Esophagus mucosa (tissue), 1 donor: ENCODE measurements at places on chromosomes 16 and 17.

GRCh38 chr17:62862251-62862650, 54.1 kb upstream of the MARCHF10 start:
- no peak for ATAC-seq

DNA sequence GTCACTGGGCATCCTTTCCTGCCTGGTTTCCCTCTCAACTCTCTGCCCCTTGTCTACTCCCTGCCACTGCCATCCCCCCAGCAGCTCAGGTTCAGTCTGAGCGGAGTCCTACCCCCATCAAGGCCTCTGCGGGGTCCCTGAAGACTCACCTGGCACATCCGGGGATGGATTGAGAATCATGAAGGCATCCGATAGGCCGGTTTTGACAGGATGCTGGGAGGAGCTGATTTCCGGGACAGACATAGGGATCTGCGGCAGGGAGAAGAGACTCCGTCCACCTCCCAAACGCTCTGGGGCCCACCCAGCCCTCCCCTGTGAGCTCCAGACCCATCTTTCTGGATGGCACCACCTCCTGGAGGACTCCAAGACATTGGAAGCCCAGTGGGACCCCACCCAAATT, 45.7 kb downstream of the PLXDC1 start:
- ATAC-seq = no peak

DNA sequence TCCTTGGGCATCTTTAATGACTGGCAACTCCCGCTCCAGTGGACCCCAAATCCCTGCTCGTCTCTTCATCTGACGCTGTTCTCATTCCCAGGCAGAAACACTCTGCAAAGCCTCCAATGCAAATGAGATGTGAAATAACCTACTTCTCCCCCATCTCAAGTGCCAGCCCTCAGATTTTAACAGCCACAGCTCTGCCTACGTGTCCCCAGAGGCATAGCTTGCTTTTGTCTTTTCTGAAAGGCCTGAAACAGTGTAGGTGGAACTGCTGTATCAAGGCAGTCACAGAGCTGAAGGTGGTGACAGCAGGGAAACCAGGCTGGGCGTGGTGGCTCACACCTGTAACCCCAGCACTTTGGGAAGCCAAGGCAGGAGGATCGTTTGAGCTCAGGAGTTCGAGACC, 14.7 kb downstream of the RPH3AL start:
- no peak for ATAC-seq

DNA sequence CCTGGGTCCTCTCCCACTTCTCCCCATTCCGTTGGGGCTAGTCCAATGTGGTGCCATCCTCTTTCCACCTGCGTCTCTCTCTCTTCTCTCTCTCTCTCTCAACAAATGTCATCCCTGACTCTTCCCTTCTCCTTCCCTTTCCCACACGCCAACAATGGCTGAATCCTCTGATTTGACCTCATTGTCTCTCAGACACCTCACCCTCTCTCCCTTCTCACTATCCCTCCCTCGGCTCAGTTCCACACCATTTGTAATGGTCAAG, 628 bp upstream of the ZNF18 start:
- ATAC-seq = no peak

DNA sequence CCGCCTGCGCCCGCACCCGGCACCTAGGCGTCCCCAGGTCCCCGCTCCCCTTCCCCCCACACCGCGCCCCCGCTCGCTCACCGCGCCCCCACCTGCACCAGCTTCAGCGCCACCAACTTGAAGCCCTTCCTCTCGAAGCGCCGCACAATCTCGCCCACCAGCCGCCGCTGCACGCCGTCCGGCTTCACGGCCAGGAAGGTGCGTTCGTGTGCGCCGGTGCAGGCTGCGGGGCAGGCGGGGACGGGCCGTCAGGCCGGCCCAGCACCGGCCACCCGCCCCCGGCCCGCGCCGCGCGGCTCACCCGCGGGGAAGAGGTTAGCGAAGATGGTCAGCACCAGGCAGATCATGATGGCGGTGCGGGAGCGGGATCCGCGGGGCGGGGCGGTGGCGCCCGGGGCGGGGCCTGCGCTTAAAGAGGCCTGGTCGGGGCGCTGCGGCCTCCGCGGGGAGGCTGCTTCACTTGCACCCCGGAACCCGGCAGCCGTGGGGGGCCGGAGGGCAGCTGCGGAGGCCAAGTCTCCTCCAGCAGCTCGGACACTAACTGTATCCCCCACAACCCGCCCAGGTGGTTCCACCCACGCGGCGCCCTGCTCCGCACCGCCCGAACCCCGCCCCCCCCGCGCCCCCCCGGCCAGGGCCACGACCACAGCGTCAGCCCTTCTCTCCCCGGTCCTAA, at the start of gene NME3:
NME3 (minus strand) TSS at position 356 of the 676 bp plus-strand sequence; CDS start at position 347, 9 bp downstream.
- ATAC-seq = peak; percentile 26

GRCh38 chr16:31202414-31203375, at the start of gene PYCARD:
TSS of gene PYCARD (minus strand) at chr16:31202760. CDS start at chr16:31202690, 70 bp downstream.
- peak; percentile 51 for ATAC-seq

GRCh38 chr17:68704871-68705713, 103.9 kb upstream of the FAM20A start:
- ATAC-seq = no peak

DNA sequence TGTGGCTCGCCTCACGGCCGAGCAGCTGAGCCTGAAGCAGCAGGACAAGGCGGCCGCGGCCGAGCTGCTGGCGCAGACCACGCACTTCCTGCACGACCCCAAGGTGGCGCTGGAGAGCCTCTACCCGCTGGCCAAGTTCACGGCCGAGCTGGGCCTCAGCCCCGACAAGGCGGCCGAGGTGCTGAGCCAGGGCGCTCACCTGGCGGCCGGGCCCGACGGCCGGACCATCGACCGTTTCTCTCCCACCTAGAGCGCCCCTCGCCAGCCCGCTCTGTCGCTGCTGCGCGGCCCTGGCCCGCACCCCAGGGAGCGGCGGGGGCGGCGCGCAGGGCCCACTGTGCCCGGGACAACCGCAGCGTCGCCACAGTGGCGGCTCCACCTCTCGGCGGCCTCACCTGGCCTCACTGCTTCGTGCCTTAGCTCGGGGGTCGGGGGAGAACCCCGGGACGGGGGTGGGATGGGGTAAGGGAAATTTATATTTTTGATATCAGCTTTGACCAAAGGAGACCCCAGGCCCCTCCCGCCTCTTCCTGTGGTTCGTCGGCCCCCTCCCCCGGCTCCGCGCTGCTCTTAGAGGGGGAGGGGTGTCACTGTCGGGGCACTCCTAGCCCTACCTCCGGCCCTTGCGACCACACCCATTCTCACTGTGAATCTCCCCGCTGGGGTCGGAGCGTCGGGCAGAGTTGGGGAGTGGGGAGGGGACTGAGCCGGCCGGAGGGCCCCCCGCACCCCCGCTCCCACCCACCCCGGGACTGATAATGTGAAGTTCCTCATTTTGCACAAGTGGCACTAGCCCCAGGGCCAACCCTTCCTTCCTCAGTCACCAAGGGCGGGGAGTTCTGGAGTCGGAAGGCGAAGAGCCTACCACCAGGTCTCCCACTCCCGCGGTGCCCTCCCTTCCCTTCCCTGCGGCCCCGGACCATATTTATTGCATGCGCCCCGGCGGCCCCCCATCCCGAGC, 4.0 kb downstream of the HIC1 start:
- ATAC-seq = peak; percentile 55

DNA sequence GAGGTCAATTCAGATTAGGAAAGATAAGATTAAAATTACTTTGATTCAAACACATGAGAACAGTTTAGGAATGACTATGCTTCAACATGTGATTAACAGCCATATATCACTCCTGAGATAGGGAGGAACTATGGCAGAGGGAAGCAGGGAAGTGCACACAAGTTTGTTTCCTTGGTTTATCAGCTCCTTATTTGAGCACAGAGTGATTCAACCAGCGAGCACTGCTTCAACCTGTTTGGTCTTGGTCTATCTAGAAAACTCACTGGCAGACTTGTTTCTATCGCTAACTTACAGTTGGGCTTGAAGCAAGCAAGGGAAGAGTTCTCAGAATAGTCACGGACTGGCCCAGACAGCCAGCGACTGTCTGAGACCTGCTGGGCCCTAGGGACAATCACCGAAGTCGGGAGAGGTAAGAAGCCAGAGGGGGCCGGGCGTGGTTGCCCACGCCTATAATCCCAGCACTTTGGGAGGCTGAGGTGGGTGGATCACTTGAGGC, 23.5 kb downstream of the TUBG1 start:
- peak; percentile 88 for ATAC-seq

DNA sequence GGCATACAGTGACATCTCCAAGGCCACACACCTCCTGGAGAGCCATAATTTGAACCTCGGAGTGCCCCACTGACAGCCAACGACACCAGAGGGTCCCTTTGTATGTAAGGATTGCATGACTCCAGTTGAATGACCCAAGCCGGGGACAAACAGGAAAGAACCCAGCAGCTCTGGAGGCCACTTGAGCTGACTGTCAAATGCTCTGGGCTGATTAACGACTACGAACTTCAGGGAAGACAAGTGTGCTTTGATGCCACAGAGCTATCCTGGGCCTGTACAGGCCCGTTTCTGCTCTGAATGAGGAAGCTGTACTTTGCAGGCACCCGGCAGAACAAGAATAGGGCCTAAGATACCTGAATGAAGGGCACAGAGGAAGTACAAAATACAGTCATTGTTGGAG, 404.6 kb downstream of the SLC39A11 start:
- ATAC-seq = peak; percentile 90

GRCh38 chr17:76556765-76557367, 17.0 kb downstream of the PRCD start:
- peak; percentile 18 for ATAC-seq

GRCh38 chr17:41787021-41787418, 509 bp upstream of the JUP start:
- ATAC-seq = peak; percentile 72

DNA sequence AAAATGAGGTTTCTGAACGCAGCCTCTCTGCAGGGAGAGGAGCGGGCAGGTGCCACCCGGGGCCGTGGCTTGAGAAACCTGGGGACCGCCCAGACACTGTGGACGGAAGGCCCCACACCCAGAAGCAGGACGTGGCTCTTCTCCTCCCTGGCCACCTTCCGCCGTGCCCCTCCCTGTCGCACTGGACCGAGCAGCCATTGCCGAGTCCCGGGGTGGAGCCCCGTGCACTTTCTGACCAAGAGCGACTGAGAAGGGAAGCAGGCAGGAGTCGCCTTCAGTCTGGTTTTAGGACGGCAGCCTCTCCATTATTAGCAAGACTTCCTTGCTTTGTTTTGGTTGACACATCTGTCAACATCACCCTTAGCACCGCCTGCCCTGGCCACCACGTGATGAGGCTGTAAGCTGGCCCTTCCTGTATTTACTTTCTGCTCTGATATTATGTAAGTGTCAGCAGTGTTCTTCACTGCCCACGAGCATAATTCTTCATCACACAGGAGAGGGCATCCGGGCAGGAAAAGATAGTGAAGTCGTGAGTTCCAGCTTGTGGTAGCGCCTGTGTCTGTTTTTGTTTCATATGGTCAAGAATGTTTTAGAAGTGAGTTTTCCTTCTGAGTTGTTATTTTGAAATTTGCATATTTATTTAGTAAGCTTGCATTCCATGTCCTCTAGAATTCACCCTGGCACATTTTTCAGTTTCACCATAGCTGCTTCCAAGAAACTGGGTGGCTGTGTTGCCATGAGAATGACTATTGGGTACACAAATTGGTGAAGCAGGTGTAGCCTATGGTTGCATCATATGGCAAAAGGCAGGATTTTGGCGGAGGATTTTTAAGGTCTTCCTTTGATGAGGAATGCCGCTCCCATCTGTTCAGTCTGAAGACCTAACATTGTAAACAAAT, 1.0 kb downstream of the HERPUD1 start:
- peak; percentile 64 for ATAC-seq

- ATAC-seq = no peak
Observed at GRCh38 chr16:5891296-5891695, 793.7 kb upstream of the EEF2KMT start.

- no peak for ATAC-seq
Observed at GRCh38 chr16:87829622-87829980, 39.7 kb downstream of the SLC7A5 start.

DNA sequence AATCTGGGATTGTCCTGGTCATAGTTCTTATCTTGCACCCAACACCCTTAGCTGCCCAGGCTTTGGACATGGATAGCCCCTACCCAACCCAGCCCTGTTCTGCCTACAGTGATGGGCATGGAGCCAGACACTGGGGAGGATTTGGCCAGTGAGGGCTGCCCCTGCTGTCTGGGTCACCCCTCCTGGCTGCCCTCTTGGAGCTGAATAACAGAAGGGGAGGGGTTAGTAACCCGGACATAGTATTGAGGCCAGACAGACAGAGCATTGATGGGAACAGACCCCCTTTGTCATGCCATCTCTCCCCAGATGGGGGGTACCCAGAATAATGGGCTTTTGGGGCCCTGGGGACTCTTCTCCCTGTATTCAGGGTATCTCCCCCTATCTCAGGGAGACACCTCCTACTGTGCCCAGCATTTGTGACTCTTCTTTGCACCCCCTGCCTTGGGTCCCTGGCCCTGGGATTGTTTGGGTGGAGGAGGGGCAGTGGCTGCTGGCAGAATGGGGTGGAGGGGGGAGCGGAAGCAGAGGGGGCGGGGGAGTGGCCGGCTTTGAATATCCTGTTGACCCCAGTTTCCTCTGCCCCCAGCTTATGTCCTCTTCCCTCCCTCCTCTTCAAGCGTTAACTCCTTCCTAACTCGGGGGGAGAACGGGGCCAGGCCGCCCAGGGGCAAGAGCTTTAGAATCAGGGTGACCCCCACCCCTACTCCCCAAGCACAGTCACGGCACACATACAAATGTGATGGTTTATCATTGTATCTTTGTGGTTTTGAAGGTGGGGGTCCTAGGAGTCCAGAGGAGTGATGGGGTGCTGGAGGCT, 17.0 kb downstream of the GJD3 start:
- no peak for ATAC-seq

- no peak for ATAC-seq
Observed at GRCh38 chr17:48574505-48575065, 3.6 kb downstream of the HOXB4 start.

DNA sequence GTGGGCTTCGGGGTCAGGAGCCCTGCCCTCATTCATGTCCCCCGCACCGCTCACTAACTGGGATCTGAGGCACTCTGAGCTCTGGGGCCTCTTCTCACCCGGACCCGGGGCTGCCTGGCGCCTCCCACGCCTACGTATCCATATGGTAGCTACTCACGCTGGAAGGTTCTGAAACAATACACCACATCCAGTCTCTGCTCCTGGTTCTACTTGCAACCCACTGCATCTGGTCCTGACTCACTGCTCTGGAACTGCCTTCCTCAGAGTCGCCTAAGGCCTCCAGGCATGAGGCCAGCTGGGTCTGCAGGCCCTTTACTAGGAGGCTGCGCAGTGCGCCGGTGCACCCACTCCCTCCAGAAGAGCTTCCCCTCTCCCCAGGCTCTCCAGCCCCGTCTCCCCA, 18.1 kb downstream of the USP36 start:
- no peak for ATAC-seq
